Bronchial epithelial cell (primary cell): ENCODE measurements at places on chromosomes 11 and 22. TPM values are rescaled to one million over a fixed set of nuclear protein-coding genes. Genes with fewer than 3 reads are reported as not detected.

- DNase-seq = no peak
Measured at GRCh38 chr11:33959855-33960400, 68.1 kb upstream of the LMO2 start.

- no peak for DNase-seq
Measured at GRCh38 chr22:19226428-19226827, 47.9 kb upstream of the SLC25A1 start.

DNA sequence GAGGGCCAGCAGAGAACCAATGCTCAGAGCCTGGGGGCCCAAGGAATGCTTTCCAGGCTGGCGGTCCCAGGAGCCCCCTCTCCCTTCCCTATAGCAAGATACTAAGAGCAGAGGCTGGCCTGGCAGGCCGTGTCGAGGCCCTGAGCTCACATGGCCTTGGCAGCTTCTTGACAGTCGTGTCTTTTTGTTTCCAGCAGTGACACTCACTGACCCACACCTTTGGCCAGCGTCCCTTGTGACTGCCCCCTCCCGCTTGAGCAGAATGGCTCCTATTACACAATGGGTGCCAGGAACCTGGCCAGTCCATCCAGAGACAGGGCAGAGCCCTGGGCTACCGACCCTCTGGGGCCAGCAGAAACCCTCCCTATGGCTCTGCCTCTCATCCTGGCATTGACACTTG is 6.4 kb upstream of the CCND1 start:
- DNase-seq = no peak

DNA sequence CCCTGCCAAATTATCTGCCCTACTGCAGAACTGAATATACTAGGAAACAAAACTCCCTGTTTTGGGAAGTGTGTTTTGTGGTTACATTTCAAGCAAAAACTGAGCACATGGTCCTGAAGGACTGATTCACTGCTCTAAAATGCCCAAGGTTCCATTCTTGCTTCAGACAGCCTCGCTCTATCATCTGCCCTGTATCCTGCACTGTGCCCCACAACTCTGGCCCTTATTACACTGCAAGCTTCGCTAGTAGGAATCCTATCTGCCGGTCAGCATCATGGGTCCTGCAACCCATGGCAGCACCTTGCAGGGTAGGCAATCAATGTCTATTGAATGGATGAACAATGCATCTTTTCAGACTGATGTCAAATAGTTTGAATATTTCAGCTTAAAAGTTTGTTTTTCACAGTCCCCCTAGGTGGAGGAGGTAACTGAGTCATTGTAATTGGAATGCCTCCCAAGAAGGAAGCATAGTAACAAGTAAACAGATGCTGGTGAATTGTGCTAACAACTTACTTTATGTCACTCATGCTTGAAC is 21.3 kb downstream of the LAYN start:
- peak; percentile 75 for DNase-seq

GRCh38 chr11:44286268-44286880 is 23.6 kb downstream of the ALX4 start:
- DNase-seq = peak; percentile 49

GRCh38 chr22:50078761-50079160 is 6.5 kb downstream of the MLC1 start:
- DNase-seq = no peak

DNA sequence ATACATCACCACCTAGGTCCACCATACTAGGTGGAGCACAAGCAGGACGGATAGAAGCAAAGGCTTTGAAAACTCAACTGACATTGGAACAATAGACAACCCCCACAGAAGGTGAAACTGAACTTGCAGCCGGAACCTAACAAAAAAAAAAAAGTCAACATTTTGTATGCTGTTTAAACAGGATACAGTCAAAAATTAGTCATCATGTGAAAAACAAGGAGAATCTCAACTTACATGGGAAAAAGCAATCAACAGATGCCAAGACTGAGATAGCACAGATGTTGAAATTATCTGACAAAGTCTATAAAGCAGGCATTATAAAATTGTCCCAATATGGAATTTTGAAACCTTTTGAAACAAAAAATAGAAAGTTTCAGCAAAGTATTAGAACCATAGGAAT is 123.8 kb downstream of the RAB38 start:
- DNase-seq = peak; percentile 86

DNA sequence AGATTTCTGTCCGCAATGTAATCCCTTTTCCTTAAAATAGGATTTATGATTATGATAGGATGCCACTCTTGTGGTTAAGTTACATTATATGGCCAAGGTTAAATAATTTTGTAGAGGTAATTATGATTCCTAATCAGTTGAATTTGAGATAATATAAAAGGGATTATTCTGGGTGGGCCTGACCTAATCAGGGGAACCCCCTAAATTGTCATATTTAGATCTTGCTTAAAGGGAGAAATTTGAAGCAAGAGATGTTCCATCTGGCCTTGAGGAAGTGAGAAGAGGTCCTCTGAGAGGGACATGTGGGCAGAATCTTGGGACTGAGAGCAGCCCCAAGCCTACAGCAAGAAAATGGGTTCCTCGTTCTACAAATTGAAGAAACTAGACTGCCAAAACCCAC is 1550.1 kb upstream of the TENM4 start:
- no peak for DNase-seq

DNA sequence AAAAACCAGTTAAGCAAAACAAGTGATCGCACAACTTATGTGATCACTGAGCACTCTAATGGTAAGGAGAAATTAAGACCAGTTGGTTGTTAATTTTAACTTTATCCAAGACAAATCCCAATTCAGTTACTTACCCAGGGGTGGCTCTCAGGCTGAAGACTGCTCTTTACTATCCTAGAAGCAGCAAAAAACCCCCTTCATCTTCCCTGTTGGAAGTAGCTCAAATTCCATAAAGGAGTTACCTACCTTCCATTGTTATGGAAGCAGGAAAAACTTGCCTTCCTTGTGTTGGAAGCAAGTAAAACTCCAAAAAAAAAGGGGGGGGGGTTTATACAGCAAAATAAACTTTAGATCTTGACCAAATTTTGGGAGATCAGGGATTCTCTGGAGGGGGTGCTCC is 5.2 kb upstream of the MRPL16 start:
- no peak for DNase-seq

- peak; percentile 40 for DNase-seq
Measured at GRCh38 chr11:129699711-129700304, 115.8 kb upstream of the TMEM45B start.

- DNase-seq = peak; percentile 87
Measured at GRCh38 chr11:72069787-72070251, 10.5 kb downstream of the NUMA1 start.

- DNase-seq = no peak
Measured at GRCh38 chr11:60974726-60975125, 3.2 kb downstream of the CD6 start.

DNA sequence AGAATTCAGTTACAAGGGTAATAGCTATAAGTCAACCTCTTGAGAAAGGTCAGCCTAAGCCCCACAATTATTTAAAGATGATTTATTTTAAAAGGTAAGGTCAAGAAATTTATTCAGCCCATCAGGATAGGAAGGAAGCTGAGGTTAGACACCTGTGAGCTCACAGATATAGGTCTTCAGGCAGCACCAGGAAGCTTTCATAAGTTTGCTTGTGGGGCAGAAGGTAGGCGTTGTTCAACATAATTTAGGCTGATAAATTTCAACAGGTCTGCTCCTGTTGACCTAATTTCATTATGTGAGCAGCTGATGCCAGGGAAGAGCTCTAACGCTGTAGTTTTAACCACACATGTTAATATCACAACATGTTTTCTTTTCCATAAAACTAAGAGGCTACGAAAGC is 118.1 kb upstream of the APOA1 start:
- no peak for DNase-seq

CSKMT gene
- 12.3 and 21.3 TPM in 2 replicates for total RNA-seq

CREB3L1 gene
- total RNA-seq = 0.13 and 0.53 TPM in 2 replicates

YAP1 gene
- total RNA-seq = 151 and 152 TPM in 2 replicates

MS4A2 gene
- total RNA-seq = not detected in 2 replicates

BACE1 gene
- total RNA-seq = 4.2 and 5.4 TPM in 2 replicates

RFPL2 gene
- total RNA-seq = not detected in 2 replicates

CHCHD10 gene
- 4.5 and 11.5 TPM in 2 replicates for total RNA-seq

OR51A4 gene
- not detected in 2 replicates for total RNA-seq

DEPDC5 gene
- 6.8 and 8.1 TPM in 2 replicates for total RNA-seq
